Caki2 (cell line): ENCODE measurements at places on chromosomes 7 and 10. TPM values are rescaled to one million over a fixed set of nuclear protein-coding genes. Genes with fewer than 3 reads are reported as not detected.

DNA sequence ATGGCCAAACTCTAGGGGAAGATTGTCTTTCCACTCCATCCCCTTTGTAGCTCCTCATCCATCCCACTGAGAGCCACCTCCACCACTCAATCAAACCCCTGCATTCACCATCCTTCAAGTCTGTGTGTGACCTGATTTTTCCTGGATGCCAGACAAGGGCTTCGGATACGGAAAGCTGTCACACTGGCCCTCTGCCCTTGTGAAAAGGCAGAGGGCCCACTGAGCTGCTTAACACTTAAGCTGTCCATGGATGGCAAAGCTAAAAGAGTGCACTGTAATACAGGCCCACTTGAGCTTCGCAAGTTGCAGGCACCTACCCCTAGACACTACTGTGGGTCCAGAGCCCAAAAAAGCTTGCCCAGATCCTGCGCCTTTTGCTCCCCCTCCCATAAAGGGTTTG, 237.2 kb downstream of the MAGI2 start:
- no peak for DNase-seq

DNA sequence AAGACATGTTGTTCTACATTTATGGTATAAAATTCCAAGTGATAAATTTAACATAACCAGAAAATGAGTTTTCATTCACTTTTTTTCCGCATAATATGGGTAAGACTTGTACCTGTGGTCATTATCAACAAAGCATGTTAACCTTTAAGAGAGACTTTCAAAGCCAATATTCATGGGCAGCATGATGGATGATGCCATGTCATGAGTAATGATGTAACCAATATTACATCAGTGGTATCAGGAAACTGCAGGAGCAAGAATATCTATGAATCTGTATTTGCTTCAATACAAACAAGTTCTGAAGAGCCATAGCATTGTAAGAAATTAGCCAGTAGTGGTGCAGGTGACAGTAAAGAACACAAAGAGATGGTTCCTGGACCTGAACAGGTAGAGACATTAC, 126.9 kb downstream of the C1GALT1 start:
- DNase-seq, result no peak

DNA sequence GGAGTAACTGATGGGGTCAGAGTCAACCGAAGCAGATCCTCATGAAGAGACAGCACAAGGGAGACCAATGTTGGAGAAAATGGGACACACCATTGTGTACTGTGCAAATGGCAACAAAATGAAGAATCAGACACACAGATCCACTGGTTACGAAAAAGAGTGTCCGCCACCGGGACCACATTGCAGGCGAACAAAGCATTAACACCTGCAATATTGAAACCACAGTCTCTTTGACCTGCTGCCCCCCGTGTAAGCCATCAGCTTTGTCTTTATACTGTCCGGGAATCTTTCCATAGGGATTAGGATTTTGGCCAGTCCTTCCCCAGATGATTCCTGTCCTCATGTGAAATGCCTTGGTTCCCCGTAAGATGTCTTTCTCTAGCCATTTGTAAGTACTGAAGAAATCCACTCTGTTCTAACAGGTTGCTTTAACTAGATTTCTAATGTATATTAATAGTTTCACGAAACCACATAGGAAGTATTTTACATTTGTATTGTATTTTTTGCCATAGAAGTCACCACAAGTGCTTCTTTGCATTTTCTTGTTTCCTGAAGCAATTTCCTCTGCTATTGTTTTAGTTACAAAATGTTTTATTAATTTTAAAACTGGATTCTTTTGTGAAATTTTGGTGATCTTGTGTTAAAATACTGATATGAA, 140.8 kb upstream of the NFE2L3 start:
- DNase-seq, result no peak

- DNase-seq, result no peak
These were observed 66.9 kb upstream of the STRIP2 start for GRCh38 chr7:129367349-129367699.

GRCh38 chr10:17649836-17650235, 5.9 kb downstream of the STAM start:
- DNase-seq, result peak; percentile 26

GRCh38 chr7:110775046-110775445, 315.9 kb upstream of the LRRN3 start:
- DNase-seq, result no peak

GRCh38 chr10:78436222-78436573, 402.5 kb downstream of the RPS24 start:
- DNase-seq, result no peak

- no peak for DNase-seq
These were observed 115.1 kb downstream of the CCNY start for GRCh38 chr10:35451151-35452016.

GRCh38 chr7:87635921-87636320, 7.7 kb downstream of the RUNDC3B start:
- DNase-seq, result no peak

GRCh38 chr7:56105508-56105907, 768 bp downstream of the CHCHD2 start:
- peak; percentile 52 for DNase-seq

Gene SLC16A12
- total RNA-seq, result 0.51 and 2.6 TPM in 2 replicates

Gene SPDYE6
- total RNA-seq, result not detected in 2 replicates

Gene SEC31B
- total RNA-seq, result 0.71 TPM in 1 of 2 replicates, not detected in the other

Gene VSTM2A
- not detected in 2 replicates for total RNA-seq

Gene AKR1C1
- 6,987 and 7,564 TPM in 2 replicates for total RNA-seq

Gene UNC5B
- 0.20 TPM in 1 of 2 replicates, not detected in the other for total RNA-seq

Gene TMEM26
- total RNA-seq, result not detected in 2 replicates

Gene GNB2
- 116 and 179 TPM in 2 replicates for total RNA-seq
